ENCODE measurements at places on chromosomes 1 and 21.

GRCh38 chr1:73162564-73162963 lies 880.2 kb upstream of the NEGR1 start:
- no peak for DNase-seq

GRCh38 chr21:25501462-25501861 lies 105.8 kb downstream of the MRPL39 start:
- no peak for DNase-seq

DNA sequence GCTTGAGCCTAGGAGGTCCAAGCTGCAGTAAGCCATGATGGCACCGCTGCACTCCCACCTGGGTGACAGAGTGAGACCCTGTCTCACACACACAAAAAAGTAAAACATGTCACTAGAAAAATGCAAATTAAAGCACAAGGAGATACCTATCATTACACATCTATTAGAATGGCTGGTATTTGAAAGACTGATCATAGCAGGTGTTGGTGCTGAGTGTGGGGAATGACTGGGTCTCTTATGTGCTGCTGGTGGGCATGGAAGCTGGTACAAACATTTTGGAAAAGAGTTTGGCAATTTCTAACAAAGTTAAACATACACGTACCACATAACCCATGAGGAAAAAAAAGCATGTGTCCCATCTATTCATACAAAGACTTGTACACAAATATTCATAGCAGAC lies 142.1 kb upstream of the ZBTB40 start:
- no peak for DNase-seq

DNA sequence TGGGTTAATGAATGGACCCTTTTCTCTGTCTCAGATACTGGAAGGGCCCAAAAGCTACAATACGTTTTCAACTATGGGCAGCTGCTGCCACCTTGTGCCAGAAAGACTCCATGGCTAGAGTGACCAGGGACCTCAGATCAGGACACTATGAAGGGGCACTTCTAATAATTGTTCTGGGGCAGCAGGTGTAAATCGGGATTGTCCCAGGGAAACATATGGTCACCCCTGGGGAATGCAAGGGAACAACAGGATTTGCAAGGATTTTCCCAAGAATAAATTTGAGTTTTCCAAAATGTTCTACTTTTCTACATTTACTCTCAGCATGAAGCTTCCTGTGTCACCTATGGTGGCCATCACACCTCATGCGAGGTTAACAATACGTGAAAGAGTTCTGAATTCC lies 12.0 kb upstream of the FCAMR start:
- no peak for DNase-seq

GRCh38 chr1:173269490-173270230 lies 62.5 kb upstream of the TNFSF4 start:
- DNase-seq = no peak

DNA sequence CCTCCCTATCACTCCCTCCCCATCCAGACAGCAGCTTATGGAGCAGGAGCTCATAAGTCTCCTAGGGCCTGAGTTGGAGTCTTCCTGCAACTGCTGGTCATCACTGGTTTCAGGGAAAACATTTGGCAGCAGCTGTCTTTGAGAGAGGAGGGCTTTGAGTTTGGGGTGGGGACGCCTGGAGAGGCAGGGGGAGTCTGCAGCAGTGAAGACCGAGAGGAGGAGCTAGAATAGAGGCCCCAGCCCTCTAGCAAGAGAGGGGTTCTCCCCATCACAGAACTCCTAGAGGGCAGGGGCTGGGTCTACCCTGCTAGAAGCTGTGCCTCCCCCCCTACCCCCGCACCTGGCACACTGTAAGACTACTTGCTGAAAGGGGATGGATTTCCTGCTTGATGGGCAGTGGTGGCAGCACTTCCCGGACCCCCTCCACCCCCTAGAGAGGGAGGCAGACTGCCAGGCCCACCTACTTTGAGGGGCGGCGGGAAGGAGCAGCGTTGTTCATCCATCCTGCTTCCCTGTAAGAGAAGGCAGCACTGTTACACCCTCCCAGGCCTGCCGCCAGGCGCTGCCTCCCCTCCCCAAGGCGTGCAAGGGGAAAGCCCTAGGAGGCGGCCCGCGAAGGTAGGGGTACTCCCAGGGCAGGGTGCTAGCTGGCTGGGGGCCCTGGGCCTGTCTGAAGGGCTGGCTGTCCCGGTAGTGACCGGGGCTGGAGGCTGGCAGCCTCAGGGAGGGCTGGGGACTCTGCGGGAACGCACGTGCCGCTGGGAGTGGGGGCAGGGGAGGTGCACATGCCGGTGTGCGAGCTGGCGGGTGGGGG lies 50.4 kb downstream of the RAP1GAP start:
- no peak for DNase-seq

- no peak for DNase-seq
Observed at GRCh38 chr1:79431340-79431739, 424.8 kb upstream of the ADGRL4 start.

- no peak for DNase-seq
Observed at GRCh38 chr1:180751921-180752320, 120.1 kb downstream of the XPR1 start.

DNA sequence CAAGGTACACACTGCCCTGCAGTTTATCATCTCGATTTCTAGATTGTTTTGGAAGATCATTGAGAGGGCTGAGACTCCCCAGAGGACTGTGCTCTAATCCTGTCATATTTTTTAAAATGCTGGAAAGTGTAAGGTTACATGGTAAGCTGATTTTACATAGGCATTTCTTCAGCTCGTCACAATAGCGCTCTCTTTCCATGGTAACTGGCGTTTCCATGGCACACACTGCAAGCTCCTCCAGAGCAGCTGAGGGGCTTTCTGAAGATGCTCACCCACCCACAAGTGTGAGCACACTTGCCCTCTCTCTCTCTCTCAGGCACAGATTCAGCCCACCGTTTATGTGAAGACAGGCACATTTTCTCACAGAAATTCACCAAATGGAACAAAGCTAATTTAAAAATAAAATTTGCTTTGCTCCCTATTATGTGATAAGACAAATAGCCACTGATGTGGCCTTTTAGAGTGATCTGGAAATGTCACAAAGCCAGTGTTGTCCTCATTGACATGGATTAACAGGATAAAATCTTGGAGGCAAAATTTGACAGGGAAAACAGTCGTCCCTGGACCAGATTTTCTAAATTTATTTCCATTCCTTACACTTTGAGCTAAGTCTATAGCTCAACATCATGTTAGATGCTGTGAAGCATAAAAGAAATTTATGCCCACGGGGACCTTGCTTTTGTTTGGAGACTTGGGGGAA lies 421.5 kb downstream of the RWDD3 start:
- no peak for DNase-seq

DNA sequence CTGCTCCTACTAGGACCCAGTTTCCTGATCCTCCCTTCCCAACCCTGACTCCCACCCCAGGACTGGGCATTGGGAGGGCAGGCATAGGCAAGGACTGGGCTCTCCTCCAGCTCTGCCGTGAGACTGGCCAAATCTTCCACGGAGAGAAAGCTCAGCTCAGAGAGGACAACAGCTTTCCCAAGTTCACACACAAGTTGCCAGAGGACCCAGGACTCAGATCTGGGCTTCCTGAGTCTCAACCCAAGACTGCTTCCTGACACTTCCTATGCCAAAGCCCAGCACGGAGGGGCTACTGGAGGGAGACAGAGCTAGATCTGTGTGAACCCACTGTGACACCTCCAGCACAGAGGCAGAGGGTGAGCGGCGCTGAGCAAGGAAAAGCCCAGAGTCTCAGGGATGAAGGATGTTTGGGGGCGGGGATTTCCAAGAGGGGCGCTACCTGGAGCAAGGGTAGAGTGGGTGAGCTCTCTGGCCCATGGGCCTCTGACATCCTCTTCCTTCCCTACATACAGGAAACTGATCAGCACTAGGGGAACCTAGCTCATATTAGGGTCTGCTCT lies 7.1 kb downstream of the PDZK1IP1 start:
- no peak for DNase-seq

DNA sequence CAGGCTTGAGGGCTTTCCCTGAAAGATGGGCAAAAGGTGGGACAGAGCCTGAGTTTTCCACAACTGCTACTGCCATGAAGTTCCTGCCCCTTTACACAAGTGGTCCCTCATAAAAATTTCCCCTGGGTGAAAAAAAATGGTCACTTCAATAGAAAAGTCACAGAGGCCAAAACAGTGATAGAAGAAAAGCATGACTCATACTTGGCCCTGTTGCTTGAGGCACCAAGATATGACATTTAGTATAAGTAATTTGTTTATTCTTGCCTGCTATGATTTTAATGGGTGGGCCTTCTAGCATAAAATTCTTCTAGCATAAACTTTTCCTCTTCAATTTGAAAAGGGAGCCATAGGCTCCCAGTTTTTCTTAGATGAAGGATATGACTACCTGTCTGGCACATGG lies 280.2 kb downstream of the DPYD start:
- no peak for DNase-seq

- no peak for DNase-seq
Observed at GRCh38 chr1:23419180-23419579, 5.4 kb downstream of the TCEA3 start.

DNA sequence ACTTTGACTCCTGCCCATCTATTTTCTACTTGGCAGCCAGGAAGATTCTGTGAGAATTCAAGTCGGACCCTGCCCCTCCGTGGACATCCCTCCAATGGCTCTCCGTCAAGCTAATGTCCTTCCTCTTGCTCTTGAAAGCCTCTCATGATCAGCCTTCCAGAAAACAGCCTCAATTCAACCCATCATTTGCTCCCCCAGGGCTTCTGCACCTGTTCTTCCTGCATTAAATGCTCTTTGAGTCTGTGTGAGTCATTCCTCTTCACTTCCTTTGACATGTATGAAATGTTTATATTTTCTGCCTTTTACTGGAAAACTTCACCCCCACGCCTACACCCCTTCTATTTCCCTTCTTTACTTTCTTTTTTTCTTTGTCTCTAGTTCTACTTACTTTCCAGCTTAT lies 734.1 kb upstream of the ZP4 start:
- no peak for DNase-seq

DNA sequence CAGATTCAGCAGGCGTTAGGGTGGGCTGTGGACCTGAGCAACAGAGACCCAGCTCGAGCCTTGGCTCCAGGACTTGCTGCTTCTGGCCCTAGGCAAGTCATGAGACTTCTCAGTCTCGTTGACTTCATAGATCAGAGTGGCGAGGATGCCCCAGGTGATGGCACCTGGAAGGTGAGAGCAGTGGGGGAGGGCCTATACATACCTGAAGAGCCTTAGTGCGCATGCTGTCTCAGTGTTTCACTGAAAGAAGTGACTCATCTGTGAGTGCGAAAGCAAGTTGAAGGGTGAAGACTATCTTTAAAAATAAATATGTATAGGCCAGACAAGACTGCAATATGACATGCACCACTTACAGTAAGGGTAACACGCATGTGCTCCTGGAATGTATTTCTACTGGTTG lies 10.1 kb downstream of the PLEKHA6 start:
- no peak for DNase-seq

GRCh38 chr1:11790101-11790879 lies 15.5 kb downstream of the MTHFR start:
- DNase-seq = no peak

- no peak for DNase-seq
Observed at GRCh38 chr1:23103001-23103889, 65.4 kb downstream of the LUZP1 start.

DNA sequence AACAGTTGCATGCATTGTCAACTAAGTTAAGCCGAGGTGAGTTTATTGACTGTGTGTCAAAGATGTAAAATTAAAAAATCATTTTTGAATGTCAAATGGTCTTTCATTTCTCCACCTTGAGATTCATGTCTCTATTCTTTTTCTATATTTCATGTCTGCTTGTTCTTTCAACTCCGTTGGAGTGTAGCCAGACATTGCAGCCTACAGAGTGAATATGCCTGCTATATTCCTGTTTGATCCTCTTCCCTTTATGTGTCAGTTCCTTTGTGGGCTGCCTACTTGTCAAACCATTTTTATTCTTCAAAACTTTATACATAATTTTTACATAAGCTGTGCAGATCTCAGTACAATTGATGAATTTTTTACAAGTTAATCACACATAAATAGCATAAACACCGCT lies 1325.8 kb upstream of the PRMT6 start:
- no peak for DNase-seq

DNA sequence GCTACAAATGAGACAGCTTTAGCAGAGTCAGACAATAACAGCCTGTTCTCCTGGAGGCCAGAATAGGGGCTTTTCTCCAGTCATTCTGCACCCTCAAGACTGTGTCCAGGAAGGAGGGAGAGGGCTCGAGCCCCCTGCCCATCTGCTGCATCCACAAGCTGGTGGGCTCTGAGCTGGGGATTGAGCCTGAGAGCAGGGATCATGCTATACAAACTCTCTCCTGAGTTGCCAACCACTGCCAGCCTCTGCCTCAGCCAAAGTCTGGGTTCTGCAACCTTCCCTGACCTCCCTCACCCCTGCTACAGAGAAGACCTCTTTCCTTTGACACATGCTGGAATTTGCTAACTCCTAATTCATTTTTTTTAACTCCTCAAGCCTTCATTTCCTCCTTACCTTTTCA lies 14.8 kb upstream of the PPM1J start:
- no peak for DNase-seq

DNA sequence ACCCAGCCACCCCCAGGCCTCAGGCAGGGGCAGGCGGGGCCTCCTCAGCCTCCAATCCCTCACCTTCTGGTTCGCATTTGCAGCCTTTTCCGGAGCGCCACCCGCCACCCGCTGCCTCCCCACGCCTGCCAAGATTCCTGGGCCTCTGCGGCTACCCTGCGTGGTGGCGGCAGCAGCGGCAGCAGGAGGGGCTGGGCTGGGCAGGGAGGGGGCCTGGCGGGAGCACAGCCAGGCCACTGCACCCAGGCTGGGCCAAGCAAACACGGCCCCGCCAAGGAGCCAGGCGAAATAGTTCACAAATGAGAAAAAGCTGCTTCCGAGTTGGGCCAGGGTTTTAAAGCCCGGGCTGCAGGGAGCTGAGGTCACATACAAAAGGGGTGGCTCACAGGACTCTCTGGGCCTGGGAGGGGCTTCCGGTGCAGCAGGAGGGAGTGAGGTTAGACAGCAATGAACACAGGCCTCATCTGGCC lies 9.8 kb downstream of the COL8A2 start:
- no peak for DNase-seq

DNA sequence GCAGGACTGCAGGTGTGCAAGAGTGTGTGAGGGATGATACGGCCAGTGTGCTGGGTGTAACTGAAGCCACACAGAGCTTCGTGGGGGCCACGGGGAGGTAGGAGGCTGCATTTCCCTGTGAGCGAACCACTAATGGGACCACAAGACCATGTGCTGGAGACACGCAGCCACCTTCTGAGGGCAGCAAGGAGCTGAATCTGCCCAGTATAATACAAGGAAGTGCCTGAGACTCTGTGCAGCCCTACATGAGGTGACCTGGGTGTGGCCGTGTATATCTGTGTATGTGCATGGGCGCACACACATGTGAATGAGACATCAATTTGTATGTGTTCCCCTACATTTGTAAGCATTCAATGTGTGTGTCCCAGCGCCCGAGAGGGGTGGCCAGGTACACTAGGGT lies 50.8 kb downstream of the CHD5 start:
- no peak for DNase-seq
